ENCODE measurements at places on chromosomes 5 and 9.

GRCh38 chr9:6923086-6923485 lies 165.3 kb downstream of the KDM4C start:
- DNase-seq: no peak

DNA sequence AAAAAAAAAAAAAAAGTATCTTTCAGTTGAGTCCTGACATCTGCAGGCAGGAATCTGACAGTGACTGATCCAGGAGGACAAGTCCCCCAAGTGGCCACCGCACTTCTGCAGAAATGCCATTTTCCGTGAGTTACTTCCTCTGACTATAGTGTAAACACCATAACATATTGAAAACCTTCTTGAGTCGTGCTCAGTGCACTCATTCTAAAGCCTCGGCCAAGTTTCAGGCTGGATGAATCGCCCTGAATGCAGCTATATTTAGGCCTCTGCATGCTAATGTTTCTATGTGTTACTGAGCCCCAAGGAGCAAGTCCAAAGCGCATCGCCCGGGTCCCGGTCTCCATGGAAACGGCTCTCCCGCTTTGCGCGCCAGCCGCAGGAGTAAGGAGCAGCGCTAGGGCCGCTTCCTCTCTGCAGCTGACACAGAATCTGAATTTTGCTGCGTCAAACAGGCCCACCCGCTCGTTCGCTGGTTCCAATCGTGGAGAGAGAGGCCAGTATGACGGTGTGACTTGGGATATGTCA lies 335.4 kb downstream of the MSX2 start:
- DNase-seq: peak; percentile 32

DNA sequence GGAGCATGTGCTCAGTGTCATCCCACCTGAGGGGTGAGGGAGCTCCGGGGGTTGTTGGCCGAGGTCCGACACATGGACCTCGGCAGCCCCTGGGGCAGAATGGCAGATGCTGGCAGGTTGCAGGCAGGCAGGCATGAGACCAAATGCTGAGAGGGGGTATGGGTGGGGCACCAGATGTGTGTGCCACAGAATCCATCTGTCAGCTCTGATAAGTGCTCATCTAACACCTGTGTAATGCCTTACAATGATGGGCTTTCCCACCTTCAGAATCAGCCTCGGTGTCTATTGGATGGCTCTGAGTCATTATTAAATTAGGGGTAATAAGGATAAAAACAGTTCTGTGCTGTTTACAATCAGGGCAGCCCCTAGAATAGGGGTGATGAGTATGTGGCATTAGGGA lies 73.1 kb upstream of the SAP30L start:
- DNase-seq: no peak

GRCh38 chr9:88799541-88800328 lies 191.5 kb upstream of the S1PR3 start:
- no peak for DNase-seq

- no peak for DNase-seq
Measured at GRCh38 chr5:34976347-34976746, 47.0 kb downstream of the DNAJC21 start.

DNA sequence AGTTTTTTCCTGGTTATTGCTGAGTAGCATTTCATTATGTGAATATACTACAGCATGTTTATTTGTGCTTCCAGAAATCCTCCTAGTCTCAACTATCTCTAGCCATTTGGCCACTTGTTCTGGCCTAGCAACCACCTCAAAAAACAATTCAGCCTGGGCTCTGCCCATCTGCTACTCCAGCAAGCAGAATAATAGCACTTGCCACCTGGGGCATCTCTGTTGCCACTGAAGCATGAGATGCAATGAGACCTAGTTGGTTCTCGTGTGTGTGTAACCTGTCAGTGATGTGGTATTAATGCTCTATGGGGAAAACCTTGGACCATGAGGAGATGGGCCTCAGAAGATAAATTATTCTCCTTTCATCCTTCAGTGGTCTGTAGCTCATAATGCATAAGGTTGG lies 129.5 kb downstream of the RNF180 start:
- DNase-seq: no peak

DNA sequence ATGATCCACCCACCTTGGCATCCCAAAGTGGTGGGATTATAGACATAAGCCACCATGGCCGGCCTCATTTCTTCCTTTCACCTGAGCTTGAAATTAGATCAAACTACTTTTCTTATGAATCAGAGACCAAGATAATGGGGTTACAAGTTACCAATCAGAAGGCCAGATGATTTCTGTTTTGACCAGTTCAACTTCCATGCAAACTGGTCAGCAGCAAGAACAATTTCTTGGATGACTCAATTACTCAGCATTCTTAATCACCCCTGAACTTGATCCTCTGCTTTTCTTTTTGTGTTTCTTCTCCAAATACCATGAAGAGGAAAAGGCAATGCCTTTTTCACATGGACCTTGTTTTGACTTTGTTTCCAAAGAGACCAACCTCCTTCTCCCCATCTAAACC lies 10.0 kb upstream of the PLIN2 start:
- no peak for DNase-seq

- DNase-seq: no peak
Measured at GRCh38 chr9:117030254-117030768, 343.2 kb downstream of the TRIM32 start.

- no peak for DNase-seq
Measured at GRCh38 chr9:112078432-112078831, 96.7 kb downstream of the SUSD1 start.

DNA sequence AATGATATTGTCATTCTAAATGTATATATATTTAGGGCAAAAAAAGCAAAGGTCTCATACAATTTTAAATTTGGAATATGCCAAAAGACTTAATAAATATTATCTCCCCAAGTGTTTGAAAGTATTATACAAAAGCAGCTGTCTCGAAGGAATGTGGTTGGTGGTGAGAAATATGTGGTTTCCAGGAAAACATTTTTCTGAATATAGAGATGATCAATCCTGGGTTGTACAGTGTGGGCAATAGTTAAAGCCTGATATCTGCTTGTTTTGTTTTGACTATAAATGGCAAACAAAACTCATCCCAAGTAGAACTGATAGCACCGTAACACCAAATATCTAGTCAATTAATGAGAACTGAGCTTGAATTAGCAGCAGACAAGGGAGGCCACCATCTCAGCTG lies 391.8 kb upstream of the CD180 start:
- DNase-seq: no peak

DNA sequence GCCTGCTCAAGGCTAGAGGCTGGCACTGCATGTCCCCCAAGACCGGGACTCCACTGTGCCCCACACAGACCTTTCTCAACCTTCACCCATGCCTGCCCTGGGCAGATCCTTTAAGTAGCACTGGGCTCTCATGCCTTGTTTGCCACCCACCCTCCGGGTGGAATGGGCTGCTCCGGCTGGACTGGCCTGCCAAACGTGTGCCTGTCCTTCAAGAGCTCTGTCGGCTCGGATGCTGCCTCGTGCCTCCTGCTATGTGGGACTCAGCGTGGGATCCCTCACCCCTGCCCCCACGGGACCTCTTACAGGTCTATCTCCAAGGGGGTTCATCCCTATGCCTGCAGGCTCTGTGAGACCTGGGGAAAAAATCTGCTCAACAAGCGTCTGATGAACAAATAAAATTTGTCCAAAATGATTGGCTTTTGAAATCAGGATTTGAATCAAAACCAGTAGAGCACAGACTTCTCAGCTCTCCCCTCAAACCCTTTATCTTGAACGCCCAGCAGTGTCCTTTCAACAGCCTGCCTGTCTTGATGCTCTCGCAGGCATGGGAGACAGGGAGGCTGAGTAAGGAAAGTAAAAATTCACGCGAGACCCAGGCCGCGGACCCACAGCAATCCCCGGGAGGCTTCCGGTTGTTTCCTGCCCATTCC lies 56.3 kb downstream of the CRB2 start:
- no peak for DNase-seq

GRCh38 chr5:14438195-14438606 lies 143.4 kb upstream of the OTULINL start:
- DNase-seq: no peak

DNA sequence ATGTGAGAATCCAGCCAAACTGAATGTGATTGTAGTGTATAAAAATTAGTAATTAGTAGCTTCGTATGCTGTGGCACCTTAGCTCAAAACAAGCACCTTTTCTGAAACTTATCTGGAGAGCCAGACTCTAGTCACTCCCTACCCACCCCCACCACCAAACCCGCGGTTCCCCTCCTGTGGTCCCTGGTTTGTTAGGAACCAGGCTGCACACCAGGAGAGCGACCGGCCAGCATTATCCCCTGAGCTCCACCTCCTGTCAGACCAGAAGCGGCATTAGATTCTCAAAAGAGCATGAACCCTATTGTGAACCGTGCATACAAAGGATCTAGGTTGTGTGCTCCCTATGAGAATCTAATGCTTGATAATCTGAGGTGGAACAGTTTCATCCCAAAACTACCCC lies 498.6 kb downstream of the CHSY3 start:
- no peak for DNase-seq

- DNase-seq: no peak
Measured at GRCh38 chr5:179326122-179326927, 18.9 kb downstream of the ADAMTS2 start.

- DNase-seq: no peak
Measured at GRCh38 chr5:354581-355378, 33.3 kb downstream of the AHRR start.

DNA sequence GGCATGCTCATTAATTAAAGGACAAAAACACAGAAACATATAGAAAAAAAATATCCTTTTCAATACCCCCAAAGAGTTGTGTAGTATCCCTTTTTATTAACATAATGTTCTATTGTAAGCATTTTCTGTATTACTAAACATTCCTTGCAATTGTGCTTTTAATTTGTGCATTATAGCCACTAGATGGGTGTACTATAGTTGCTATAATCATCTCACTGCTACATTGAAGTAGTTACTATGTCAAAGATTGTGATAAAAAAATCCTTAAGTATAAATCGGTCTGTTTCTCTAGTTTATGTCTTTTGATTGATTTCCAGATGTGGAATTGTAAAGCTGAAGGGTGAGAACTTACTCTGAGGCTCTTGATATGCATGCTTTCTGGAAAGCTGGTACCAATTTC lies 21.4 kb downstream of the FREM1 start:
- no peak for DNase-seq

- DNase-seq: no peak
Measured at GRCh38 chr5:16666883-16667398, 50.1 kb upstream of the RETREG1 start.

DNA sequence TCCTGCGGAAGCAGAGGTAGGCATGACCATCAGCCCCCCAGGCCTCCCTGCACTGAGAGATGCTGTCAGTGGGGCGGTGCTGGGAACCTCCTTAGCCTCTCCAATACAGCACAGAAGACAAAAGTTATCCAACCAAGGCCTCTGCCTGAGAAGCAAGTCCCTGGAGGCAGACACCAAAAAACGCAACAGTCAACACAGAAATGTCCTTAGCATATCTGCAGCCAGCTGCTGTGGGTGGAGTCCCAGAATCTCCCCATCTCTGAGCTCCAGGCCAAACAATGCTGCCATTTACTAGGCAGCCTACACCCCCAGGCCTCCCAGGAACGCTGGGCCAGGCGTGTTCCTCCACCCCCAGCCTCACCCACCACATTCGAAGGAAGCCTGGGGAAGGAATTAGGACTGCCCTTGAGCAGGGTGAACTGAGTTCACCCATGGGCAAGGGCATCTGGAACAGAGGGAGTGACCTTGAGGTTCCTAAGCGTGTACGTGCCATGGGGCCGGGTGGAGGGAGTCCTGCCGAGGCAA lies 43.7 kb downstream of the STK10 start:
- DNase-seq: peak; percentile 47

DNA sequence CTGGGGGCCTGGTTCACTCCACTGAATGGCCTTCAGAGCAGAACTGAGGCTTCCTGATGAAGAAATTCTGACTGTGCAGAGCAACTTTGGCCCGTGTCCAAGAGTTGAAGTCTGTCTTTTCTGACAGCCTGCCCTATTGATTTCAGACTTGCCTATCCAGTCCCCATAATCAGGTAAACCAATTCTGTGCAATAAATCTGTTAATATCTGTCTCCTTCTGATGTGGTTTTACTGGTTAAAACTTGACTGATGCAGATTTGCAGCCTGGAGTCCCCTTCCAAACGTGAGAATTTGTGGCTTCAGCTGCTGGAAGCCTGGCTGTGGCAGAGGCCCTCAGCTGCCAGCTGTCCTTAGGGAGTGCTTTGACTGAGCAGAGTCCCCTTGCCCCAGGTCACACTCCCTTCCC lies 283.9 kb upstream of the ANKRD55 start:
- DNase-seq: no peak

GRCh38 chr5:52607227-52607824 lies 180.4 kb upstream of the ITGA1 start:
- no peak for DNase-seq

DNA sequence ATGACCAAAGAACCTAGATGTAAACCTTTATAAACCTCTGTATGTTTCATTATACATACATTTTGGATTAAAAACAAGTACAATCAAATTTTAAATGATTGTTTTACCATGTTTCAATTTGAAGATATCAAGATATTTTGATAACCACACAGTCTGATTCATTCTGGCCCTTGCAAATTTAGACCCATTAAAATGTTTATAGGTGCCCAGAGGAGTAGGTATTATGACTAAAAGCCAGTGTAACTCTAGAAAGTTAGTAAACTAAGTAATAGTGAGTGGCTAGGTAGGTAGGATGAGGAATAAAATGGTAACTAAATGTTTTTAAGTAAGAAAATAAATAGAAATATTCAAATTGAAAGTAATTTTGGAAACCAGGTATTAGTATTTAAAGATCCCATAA lies 165.5 kb downstream of the PBX3 start:
- no peak for DNase-seq

- peak; percentile 74 for DNase-seq
Measured at GRCh38 chr5:43073597-43074546, 33.8 kb upstream of the ANXA2R start.

- no peak for DNase-seq
Measured at GRCh38 chr9:32706004-32706724, 70.7 kb upstream of the TAF1L start.

DNA sequence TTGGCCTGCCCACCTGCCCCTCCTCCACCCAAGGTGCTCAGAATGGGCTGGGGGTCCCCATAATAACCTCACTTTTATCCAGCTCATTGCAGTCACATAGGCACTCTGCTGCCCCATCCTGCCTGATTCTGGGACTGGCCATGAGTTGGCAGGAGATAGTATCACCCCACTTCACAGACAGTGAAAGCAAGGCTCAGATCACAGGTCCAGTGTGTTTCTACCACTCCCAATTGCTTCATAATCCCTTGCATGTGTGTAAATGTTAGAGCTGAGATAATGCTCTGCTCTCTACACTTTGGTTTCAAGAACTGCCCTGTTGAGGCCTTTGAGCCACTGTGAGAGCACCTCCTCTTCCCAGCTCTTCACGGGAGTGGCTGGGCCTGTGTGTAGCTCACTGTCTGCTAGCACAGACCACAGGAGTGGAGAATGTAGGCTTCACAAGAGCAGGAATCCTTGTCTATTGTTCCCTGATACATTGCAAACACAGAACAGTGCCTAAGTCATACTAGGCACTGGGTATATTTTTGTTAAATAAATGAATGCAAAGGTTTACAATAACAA lies 8.4 kb downstream of the PCYOX1L start:
- DNase-seq: no peak

GRCh38 chr5:112511920-112512319 lies 92.8 kb upstream of the EPB41L4A start:
- no peak for DNase-seq

Data from Caco-2 (cell line).